ENCODE measurements at places on chromosomes 7 and 10.

GRCh38 chr7:47480576-47481538, 101.1 kb downstream of the TNS3 start:
- no peak for DNase-seq

DNA sequence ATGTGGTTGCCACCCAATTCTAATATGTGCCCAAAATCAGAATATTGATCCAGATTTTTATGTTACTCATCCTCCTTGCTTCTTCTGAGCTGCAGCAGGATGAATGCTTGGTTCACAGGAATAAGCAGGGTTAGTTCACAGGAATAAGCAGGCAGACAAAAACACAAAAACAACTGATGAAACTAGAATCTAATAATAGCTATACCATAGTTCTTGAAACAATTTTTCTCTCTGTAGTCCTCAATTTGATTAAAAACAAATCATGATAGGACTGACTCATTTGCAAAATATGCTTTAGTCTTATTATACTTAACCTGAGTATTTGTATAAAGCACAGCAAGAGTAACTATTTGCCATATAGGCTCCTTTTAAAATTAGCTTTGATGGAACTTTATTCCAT, 24.4 kb upstream of the ARHGAP12 start:
- DNase-seq, result no peak

- no peak for DNase-seq
Measured at GRCh38 chr7:111867348-111867931, 305.1 kb upstream of the IMMP2L start.

DNA sequence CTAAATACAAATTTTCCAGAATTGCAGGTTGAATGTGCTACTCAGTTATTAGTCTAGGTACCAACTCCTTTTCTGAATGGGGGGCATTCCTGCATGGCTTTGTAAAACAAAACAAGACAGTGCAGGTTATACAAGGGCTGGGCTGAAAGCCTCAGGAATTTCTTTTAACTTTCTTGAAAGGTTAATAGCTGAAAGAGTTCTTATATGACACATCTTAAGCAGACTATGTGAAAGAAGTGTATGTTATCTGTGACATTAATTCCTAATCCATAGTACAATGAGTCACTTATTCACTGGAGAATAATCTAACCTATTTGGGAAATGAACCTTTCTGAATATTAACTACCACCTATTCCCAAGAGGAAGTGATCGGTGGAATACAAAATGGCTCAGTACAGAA, 115.6 kb upstream of the FAM133B start:
- DNase-seq, result no peak

DNA sequence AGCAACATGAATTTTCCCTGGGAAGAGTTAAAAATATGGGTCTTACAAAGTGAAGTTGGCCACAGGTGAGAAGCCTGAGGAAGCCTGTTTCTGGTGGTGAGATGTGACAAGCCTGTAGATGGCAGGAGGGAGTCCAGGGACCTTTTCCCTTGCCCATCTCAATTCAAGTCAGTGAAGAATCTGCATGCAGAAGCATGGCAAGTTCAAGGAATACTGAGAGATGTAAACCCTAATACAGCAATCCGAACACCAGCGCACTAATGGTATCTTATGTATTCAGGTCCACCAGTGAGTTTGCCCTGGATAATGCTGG, 73.6 kb downstream of the RHOBTB1 start:
- DNase-seq, result no peak

DNA sequence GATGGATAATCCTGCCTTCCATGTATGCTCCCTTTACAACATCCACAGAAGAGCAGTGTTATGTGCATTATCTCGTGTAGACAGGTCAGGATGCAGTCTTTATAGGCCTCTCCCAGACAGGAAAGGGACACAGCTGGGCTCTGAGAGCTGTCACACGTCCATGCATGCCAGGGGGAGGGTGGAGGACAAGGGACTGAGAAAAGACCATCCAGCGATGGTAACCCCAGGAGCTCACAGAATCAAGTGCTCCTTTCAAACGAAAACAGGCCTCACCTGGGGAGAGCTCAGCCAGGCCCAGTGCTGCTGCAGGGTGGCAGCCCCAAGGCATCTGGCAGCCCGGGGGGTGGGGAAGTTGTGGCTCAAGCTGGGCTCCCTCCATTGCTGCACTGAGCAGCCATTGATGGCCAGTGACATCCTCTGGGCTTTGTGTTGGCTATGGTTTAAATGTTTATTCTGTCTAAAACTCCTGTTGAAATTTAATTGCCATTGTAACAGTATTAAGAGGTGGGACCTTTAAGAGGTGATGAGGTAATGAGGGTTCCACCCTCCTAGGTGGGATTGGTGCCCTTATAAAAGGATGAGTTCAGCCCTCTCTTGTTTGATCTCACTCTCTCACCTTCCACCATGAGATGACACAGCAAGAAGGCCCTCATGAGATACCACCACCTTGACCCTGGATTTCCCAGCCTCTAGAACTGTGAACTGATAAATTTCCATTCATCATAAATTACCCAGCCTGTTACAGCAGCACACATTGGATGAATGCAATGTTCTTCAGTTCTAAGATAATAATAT, 15.7 kb downstream of the JCAD start:
- no peak for DNase-seq

GRCh38 chr7:54864663-54865062, 105.7 kb upstream of the SEC61G start:
- no peak for DNase-seq

DNA sequence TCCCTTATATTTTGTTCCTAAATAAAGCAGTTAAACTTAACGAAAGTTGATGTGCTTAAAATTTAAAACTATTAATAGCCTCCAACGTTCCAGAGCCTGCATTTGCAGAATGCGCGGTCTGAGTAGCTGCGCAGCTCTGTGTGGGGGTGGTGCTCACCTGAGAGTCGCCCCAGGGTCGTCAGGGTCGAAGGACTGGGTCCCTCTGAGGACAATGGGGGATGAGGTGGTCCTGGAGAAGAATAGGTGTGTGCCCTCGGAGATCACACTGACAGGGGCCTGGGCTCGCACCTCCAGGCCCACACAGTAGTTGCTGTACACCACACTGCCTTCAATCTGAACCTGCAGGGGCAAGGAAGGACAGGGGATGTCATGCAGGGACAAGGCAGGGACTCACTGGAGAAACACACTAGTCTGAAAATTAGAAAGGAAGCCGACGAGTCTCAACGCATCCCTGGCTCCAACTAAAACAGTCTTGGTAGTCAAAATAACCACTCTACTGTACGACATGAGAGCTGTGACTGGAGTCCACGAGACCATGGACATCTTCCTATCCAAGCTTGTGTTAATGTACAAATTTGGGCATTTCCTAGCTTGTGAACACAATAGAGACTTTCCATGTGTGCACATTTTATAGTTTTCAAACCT, 54.4 kb downstream of the PKD1L1 start:
- DNase-seq, result no peak

GRCh38 chr10:6654571-6654970, 74.5 kb upstream of the PRKCQ start:
- DNase-seq, result no peak

GRCh38 chr10:987870-988666, at the start of gene GTPBP4:
TSS of gene GTPBP4 (plus strand) at chr10:988434. CDS start at chr10:988480, 46 bp downstream.
- no peak for DNase-seq

GRCh38 chr7:8937204-8937603, 503.8 kb downstream of the NXPH1 start:
- DNase-seq, result no peak

- no peak for DNase-seq
Measured at GRCh38 chr10:21570761-21571521, 36.9 kb downstream of the MLLT10 start.

DNA sequence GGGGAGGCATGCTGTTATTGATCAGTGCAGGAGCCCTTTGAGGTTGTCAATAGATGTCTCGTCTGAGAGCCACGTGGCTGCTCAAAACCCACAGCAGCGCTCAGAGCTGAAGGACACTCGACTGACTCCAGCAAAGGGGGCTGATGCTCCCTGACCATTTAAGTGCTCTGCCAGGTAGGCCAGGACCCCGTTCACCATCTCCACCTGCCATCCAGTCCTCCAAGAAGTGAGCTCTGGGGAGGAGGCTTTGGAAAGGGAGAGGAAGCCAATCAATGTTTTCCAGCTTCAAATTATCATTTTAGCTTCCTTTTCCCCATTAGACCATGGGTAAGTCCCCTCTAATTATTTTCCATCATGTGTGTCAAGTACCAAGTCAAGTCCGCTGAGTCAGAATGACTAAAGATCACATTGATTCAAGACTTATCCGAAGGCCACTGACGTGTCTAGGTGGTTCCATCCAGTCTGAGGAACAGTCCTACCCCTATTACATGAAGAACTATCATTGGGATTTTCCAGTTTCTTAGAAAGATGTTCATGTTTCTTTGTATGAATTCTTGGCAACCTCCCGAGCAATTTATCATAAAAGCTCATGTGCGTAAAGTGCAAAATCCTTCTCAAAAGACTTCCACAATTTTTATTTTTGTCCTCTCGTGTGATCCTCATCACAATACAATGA, 302.6 kb upstream of the LYZL1 start:
- no peak for DNase-seq

GRCh38 chr7:98054585-98054984, 52.1 kb upstream of the LMTK2 start:
- no peak for DNase-seq

DNA sequence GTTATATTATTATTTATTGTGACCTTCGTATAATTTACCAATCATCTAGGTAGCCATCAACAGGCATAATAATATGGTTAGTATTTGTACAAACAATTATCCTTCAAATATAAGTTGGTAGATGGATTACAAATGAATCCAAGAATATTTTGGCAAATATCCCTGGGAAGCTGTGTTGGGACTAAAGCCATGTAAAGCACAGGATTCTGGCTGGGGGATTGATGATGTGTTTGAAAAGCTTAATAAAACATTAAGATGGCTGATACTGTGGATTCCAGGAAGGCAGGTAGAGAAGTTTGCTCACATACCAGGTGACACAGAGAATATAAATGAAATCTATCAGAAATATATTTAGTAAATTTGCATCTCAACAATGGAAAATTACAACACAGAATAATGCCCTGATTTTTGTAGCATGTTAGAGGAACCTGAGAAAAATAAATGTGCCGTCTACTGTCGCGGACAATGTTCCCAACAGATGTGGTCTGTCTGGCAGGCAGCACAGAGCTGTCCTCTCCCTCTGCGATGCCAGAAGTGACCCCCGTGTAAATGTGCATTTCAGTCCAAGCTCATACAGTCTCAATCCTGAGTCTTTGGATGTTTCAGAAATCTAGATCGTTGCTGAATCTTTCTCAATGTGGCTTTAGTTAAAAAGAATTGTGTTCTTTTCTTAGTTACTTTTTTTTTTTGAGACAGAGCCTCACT, 125.0 kb downstream of the TEX36 start:
- no peak for DNase-seq

GRCh38 chr7:155234950-155235789, 62.5 kb upstream of the INSIG1 start:
- no peak for DNase-seq

DNA sequence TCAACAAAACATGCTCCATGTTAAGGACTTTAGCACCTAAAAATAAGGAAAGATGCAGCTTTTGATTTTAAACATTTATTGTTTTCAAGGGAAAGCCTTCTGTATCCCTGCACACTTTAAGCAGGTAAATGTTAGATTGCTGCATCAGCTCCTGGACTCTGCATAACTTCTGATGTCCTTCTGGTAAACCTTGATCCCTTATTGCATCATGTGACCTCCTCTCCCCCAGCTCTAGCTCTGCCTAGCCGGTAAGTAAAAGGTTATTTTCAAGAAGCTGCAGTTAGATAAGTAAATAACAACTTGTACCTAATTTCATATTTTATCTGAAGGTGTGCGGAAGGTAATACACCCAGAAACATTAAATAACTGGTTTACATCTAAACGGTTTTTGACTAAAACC, 37.5 kb downstream of the PDK4 start:
- DNase-seq, result no peak

- DNase-seq, result no peak
Measured at GRCh38 chr10:86798611-86799010, 42.2 kb downstream of the BMPR1A start.

- DNase-seq, result no peak
Measured at GRCh38 chr7:43104874-43105520, 7.5 kb upstream of the HECW1 start.

- no peak for DNase-seq
Measured at GRCh38 chr10:59633063-59633462, 76.6 kb downstream of the SLC16A9 start.

- DNase-seq, result no peak
Measured at GRCh38 chr10:49841615-49842332, 79.7 kb upstream of the OGDHL start.

DNA sequence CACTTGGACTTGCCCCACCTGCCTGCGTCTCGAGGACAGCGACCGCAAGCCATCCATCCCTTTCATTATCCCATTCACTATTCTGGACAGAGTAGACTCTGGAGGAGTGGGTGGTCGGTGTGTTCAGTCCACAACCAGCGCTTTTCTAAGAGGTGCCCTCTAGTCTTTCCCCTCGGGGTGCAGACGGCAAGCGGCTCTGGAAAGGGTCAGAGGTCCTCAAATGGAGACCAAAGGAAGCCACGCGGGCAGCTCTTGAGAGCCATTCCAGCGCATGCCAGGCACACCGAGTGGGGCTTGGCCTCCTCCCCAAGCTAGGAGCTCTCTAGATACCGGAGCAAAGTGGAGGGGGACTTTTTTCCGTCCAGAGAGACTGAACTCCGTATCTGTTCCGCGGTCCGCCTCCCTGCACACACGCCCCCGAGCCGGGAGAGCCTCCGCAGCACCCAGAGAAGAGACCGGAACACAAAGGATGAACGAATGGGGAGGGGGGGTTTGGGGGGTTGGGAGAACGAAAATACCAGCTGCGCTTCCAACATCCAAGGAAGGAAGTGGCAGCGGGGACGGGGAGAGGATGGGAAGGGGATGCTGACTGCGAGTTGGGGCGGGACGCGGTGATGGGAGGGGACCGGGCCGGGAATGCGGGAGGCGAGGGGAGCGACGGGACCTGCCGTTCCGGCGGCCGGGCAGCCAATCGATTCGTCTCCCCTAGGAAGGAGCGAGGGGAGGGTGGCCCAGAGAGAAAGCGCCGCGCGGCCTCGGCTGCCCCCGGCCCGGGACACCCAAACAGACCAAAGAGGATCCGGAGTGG, 515 bp downstream of the GSDME start:
- DNase-seq, result no peak

- DNase-seq, result no peak
Measured at GRCh38 chr7:18538554-18539250, 43.2 kb downstream of the HDAC9 start.

GRCh38 chr7:17315974-17316373, 17.5 kb downstream of the AHR start:
- DNase-seq, result no peak

Data from cortex of kidney (tissue), 1 donor.